Fibroblast of upper back skin (primary cell): ENCODE measurements at places on chromosomes 2 and 18.

DNA sequence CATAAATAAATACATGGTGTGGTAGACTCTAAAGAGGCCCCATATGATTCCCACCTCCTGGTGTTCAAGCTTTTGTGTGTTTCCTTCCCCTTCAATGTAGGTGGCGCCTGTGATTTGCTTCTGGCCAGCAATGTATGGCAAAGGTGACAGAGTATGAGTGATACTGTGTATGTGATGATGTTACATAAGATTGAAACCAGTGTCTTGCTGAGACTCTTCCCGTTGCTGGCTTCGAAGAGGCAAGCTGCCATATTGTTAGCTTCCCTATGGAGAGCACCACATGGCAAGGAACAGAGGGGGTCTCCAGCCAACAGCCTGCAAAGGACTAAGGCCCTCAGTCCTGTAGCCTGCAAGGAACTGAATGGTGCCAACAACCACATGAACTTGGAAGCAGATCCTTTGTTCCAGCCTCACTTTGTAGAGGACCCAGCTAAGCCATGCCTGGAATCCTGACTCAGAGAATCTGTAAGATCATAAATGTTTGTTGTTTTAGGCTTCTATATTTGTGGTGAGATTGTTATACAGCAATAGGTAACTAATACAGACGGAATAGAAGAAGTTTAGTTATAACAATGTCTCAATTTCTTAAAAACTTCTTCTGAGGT lies 1.7 kb upstream of the SMAD4 start:
- peak; percentile 19 for DNase-seq

GRCh38 chr18:76398295-76398694 lies 96.7 kb downstream of the ZNF516 start:
- no peak for DNase-seq

GRCh38 chr18:61991836-61992235 lies 99.0 kb upstream of the RNF152 start:
- DNase-seq: no peak

DNA sequence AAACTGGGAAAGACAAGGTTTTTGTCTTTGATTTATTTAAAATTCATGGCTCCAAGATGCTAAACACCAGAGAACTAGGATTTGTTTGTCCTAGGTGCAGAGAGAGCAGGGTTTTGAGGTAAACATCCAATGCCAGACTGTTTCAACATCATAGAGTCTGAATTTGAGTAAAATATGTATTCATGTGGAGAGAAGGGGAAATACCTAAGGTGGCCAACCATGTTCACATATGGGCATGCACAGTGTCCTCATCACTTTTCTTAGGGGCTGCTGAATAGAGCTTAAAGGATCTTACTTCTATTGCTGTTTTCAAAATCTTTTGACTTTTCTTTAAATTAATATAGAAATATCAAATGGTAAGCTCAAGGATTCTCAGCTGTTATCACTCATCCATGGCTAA lies 287.0 kb upstream of the CCDC68 start:
- DNase-seq: no peak

DNA sequence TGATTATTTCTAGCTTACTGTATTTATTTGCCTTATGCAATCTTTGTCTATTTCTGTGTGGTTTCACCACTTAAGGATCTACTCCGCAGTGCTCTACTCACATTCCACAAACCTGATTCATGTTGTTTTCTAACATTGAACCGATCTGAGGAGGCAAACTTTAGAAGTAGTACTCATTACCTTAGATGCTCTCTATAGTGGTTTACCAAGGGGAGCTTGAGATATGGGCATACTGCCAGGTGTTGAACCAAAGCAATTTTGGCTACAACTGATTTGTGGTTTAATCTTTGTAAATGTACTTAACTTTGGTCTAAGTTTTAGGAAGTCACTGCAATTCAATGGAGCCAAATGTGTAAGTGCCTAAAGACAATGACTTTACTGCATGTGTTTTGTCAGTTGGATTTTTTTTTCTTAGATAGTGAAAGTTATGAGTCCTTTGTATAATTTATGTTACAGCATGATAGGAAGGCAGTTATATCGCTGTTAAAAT lies 50.1 kb downstream of the MAP2 start:
- DNase-seq: peak; percentile 97

- peak; percentile 18 for DNase-seq
Observed at GRCh38 chr2:170524828-170525565, 190.1 kb upstream of the SP5 start.

- no peak for DNase-seq
Observed at GRCh38 chr2:180614776-180615175, 365.6 kb upstream of the UBE2E3 start.

DNA sequence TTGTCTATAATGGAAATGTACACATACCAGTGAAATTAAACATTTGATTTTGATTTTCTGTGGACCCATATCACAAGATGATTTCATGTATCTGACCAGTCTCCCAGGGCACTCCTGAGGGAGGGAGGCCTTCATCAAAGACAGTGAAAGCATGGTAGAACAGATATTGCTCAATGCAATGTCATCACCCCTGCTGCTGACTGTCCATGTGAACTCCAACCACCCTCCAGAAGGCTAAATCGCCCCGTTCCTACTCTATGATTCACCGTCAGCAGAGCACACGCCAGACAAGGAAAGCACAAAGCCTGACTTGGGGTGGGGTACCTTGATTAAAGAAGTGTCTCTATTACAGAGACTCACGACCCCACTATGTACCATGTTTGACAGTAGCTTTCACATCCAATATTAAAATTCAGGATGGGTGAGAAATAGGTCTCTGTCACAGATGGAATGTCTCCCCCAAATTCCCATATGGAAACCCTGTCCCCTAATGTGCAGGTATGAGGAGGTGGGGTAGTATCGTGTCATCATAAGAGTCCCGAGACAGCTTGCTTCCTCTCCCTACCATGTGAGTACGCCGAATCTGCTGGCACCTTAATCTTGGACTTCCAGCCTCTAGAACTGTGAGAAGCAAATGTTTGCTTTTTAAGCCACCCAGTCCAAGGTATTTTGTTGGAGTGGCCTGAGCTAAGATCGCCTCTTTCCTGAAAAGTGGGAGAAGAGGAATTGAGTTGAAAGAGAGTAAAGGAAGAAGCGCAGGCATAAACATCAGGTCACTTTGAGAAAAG lies 42.4 kb downstream of the CYB5A start:
- DNase-seq: peak; percentile 67

- DNase-seq: no peak
Observed at GRCh38 chr2:1801541-1801940, 57.2 kb upstream of the PXDN start.

DNA sequence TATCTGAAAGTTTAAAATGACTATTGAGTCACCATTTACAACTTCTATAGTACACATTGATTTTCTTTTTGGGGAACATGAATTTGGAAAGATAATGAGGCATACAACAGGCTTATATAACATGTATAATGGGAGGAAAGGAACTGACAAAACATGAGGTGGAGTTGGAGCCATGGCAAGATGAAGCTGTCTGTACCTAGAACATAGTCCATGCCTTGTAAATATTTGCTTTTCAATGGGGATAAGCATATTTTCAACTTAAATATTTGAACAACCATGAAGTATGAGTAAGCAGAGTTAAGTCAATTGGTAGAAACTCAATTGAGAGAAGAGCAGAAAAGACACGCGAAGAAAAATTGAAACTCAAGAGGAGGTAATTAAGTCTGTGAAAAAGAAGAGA lies 37.1 kb upstream of the GALNT13 start:
- no peak for DNase-seq

DNA sequence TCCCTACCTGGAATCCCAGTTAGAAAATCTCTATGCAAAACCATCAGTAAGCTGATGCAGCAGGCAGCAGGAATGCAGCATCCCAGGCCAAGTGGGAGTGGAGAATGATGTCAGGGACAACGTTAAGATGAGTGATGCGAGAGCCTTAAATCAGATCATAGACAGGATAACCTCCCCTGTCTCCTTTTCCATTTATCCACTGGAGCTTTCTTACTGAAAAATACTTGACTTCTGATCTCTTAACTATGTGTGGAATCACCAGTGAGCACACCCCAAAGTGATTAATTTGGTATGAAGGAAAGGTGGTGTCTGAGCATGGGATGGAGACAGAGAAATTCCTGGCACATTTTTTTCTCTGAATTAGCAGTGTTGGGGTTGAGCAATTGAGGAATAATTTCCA lies 98.0 kb downstream of the RND3 start:
- DNase-seq: peak; percentile 77

- DNase-seq: no peak
Observed at GRCh38 chr18:50113726-50114125, 81.2 kb downstream of the MYO5B start.

DNA sequence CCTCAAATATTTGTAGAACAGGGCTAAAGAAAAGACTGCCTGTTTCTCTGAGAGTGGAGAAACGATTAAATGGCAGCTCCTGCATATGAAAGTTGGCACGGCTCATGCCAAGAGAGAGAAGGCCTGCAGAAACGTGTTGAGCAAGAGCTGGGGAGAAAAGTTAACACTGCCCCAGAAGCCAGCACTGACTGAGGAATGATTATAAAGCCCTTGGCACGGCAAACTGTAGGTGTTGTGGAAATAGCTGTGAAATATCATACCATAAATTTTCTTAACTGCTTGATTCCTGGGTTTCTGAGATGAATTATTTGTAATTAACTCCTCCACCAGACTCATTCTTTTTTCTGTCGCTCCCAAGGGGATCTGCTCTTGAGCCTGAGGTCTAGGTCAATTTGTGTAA lies 4.3 kb downstream of the FRZB start:
- no peak for DNase-seq

- DNase-seq: no peak
Observed at GRCh38 chr2:179266271-179266670, 1.6 kb upstream of the SESTD1 start.

DNA sequence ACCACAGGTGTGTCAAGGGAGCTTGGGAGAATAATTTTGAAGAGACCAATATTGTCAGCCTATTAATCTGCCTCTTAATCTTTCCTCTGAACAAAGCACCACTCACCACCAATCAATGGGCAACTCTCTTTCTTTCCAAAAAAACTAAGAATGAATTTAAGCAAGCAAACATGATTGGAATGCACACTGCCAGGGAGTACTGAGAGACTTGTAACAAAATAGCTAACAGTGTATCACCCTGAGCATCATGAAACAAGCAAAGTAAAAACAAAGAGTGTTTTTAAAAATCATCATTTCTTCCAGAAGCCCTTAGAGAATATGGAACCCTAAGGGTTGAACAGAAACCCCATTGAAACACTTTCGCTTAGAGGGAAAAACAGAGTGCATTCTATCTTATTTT lies 299.7 kb downstream of the DSEL start:
- peak; percentile 16 for DNase-seq

- peak; percentile 78 for DNase-seq
Observed at GRCh38 chr2:10202131-10202665, 79.7 kb downstream of the RRM2 start.

DNA sequence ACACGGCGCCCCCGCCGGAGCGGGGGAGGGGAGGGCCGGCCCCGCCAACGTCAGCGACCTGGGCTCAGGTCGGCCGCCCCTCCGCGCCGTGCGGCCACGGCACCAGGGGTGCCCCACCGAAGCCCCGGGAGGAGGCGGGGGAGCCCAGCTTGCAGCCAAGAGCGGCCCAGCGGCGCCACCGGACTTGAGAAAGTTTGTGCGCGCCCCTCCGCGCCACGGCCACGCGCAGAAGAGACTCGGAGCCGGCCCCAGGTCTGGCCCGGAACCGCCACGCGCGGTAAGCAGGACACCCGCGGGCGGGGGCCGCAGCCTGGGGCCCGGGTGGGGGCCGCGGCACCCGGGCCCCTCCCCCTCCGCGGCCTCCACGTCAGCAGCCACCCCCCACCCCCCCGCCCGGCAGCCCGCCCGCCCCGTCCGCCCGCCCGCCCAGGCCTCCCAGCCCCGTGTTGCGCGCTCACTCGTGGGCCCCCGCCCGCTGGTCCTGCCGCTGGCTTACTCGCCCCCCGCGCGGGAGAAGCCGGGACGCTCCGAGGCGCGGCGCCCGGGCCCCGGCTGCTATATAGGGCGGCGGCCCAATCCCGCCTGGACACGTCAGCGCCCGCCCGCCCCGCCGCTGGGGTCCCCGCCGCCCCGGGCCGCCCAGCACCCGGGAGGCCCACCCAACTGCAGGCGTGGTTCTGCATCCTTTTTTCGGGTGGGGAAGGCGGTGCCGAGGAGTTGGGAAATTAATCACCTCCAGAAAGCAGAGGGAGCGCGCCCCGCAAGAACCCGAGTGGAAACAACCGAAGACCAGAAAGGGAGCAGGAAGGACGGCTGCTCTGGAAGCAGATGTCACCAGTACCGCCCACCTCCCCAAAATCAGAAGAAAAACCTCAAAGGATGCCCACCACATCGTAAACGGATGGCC lies 42.9 kb downstream of the HDLBP start:
- peak; percentile 78 for DNase-seq

DNA sequence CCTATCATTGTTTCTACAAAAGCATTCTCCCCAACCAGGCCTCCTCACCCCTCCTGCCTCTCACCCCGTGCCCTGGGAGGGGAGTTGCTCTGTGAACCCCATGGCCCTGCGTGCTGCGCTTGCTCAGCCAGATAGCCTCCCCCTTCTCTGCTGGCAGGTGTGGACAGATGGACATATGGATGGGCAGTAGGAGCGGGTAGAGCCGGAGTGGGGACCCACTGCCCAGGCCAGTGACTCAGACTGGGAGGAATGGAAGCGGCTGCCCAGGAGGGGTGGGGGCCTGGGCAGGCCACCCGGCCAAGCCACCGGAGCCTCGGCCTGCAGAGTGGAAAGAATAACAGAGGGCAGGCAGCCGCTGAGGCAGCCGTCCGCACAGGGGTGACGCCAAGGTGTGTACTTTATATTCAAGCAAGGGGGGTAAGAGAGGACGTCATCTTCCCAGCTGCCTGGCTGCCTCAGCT lies 8.7 kb downstream of the CYP26B1 start:
- no peak for DNase-seq

DNA sequence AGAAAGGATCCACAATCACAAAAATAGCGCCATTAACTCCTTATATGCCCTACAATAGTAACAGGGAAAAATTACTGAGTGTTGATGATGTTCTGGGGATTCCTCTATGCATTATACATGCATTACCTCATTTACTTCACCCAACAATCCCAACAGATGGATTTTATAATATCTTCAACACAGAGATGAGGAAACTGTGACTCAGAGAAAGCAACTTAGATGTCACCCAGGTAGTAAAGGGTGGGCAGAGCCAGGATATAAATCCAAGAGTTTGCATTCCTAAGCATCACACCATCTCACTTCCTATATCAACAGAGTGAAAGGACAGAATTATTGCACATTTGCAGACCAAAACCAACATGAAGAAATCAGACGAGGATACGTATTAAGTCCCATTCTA lies 144.2 kb downstream of the TCF4 start:
- DNase-seq: peak; percentile 64
